Left ventricle myocardium inferior (tissue), 1 donor: ENCODE measurements at places on chromosomes 1 and 21. TPM values are rescaled to one million over a fixed set of nuclear protein-coding genes. Genes with fewer than 3 reads are reported as not detected.

DNA sequence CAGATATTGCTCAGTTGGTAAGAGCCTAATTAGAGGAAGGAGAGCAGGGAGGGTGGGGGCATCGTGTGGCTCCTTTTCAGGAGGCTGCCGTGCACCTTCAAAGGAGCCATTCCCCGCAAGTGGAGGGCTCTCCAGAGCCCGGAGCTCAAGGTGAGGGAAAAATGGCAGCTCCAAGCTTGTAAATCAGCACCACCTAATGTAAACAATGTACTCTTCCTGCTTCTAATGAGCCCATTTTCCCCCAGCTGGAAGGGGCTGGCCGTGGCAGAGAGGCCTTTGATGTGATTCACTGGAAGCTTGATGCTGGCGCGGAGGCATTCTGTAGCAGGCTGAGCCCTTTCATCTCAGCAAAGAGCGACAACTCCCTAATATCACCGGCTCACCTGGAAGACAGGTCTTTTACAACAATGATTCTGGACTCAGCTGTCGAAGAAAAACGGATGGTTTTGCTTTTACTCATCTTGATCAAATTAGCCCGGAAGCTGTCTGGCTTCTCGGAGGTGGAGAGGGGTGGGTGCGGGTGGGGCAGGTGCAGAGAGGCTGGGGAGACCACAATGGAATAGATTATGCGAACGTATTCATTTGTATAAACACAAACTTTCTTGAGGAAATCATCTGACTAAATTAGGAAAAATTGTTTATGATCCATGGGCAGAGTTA is 112.5 kb downstream of the RRAGC start:
- no peak for DNase-seq
- H3K4me1 ChIP-seq = peaks cover 6% of the 10 kb centered on the region
- H3K36me3 ChIP-seq = no peaks in the 10 kb centered on the region
- H3K27me3 ChIP-seq = peaks cover 36% of the 10 kb centered on the region

DNA sequence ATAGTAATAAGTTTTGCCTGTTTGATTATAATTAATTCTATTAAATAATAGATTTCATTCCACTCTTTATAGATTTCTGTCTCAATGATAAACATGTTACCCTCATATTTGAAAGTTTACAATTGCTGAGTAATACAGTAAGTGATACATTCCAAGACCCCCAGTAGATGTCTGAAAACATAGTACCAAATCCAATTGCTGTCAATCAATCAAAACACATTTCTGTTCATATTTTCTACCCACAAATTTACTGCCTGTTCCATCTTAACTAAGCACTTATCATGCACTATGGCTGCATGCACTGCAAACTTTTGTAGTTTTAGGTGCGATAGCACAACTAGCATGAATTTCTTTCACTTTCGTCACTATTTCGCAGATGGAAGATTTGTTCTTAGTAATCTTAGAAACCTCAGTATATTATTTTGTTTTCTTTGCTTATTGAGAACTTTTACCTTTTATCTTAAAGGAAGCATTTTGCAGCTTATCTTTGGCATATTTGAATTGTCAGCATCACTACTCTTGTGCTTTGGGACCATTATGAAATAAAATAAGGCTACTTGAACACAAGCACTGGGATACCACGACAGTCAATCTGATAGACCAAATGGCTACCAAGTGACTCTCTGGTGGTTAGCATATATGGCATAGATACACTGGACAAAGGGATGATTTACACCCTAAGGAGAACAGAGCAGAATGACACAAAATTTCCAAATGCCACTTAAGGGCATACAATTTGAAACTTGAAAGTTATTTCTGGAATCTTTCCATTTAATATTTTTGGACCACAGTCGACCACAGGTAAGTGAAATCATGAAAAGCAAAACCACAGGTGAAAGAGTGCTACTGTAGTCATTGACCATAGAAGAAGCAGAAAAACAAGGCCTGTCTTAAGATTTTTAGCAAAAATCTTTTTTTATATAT is 67.6 kb downstream of the RGS13 start:
- H3K36me3 ChIP-seq = no peaks in the 10 kb centered on the region
- DNase-seq = no peak
- no peaks in the 10 kb centered on the region for H3K27me3 ChIP-seq
- H3K27ac ChIP-seq = no peak overlapping the region
- H3K4me3 ChIP-seq = no peak overlapping the region

DNA sequence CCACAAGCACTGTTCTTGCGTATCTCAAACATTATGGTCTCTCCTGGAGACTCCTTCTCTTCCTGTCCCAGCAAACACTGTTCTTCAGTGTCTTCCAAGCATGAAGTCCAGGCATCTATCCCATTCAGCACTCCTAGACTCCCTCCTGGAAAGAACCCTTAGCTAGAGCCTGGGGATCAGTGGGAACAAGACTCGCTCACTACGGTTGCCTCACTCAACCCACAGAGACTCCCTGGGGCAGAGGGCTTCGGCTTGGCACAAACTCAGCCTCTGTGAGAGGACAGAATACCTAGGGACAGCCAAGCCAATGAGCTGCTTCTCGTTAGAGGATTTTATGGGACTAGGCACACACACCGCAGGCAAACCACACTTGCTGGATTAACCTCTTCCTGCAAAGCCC is 86.5 kb upstream of the IPO9 start:
- no peak for DNase-seq
- H3K36me3 ChIP-seq = peaks cover 14% of the 10 kb centered on the region
- no peaks in the 10 kb centered on the region for H3K27me3 ChIP-seq
- peak overlapping the region; percentile 84 for H3K4me3 ChIP-seq

GRCh38 chr1:91133248-91133647 is 111.4 kb upstream of the ZNF644 start:
- H3K27ac ChIP-seq = no peak overlapping the region
- no peak overlapping the region for H3K4me3 ChIP-seq
- no peaks in the 10 kb centered on the region for H3K36me3 ChIP-seq
- DNase-seq = no peak

DNA sequence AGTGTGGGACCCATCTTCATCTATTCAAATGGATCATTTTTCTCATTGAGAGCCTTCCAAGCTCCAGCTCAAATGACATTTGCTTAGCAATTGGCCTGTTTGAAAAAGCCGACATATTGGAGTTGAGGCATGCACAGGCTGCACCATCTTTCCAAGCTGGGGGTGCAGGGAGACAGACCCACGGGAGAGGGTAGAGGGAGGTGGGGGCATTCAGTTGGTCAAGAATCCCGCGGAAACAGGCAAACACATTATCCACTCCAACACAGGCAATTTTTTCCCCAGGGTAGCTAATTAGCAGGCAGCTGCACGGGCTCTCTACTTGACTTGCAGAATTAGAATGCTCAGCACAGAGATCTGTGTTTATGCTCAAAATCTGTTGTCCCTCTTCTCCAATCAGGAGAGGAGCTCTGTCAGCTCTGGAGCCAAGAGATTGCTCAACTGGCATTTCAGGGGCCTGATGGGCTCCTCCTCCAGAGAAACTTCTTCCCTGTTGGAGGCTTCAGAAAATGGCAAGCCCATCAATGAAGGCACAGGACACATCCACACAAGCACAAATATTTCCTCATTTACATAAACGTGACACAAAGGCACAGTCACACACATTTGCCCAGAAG is 267.8 kb downstream of the FOXD2 start:
- DNase-seq = no peak
- no peaks in the 10 kb centered on the region for H3K36me3 ChIP-seq
- no peak overlapping the region for H3K4me3 ChIP-seq
- no peak overlapping the region for H3K27ac ChIP-seq
- H3K27me3 ChIP-seq = peaks cover 70% of the 10 kb centered on the region
- peaks cover 28% of the 10 kb centered on the region for H3K4me1 ChIP-seq

DNA sequence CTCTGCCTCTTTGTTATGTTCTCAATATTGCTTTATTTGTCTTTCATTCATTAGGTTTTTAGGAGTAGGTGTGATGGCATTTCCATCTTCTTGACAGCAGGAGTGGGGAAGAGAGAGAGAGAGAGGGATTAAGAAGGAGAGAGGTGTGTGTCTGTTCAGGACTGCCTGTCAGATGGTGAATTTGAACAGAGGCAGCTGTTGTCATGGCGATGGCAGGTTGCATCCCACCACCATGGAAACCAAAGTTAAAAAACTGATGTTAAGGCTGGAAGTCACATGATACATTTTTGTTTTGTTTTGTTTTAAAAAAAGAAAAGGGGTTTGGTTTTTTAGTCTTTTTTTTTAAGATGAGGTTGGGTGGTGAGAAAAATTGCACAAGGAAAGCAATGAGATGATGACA is 18.3 kb downstream of the CACNA1E start:
- no peak overlapping the region for H3K27ac ChIP-seq
- H3K4me1 ChIP-seq = no peaks in the 10 kb centered on the region
- DNase-seq = no peak
- no peaks in the 10 kb centered on the region for H3K36me3 ChIP-seq
- no peak overlapping the region for H3K4me3 ChIP-seq
- H3K27me3 ChIP-seq = peaks cover 90% of the 10 kb centered on the region

DNA sequence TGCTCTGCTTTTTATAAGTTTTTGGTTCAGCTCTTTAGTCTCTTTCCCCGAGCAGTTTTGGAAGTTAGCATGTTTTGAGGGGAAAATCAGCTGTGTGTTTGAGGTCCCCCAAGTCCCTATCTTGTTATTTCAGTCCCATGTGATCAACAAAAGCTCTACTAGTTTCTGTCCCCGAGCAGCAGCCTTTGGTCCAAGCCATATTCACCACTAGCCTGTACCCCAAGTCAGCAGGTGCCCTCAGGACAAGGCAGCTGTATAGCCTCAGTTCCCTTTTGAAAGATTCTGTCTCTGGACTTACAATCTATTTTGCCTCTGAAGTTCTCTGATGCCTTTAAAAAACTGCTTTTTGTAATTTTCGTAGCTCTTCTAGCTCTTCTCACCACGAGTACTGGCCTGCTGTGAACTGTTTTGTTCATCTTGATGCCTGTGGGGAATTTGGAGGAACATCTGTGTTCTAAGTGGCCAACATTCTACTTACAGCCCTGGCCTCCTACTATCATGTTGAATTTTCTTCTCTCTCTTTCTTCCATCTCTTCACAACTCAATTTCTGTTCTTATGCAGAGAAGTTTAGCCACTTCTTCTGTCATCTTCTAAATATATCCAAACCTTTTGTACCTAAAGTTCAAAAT is 16.7 kb downstream of the UAP1 start:
- H3K36me3 ChIP-seq = peaks cover 55% of the 10 kb centered on the region
- H3K4me1 ChIP-seq = peaks cover 26% of the 10 kb centered on the region
- no peak overlapping the region for H3K4me3 ChIP-seq
- H3K27me3 ChIP-seq = no peaks in the 10 kb centered on the region
- peak overlapping the region; percentile 63 for H3K27ac ChIP-seq

- peak; percentile 83 for DNase-seq
- H3K27ac ChIP-seq = peak overlapping the region; percentile 65
- no peak overlapping the region for H3K4me3 ChIP-seq
- no peaks in the 10 kb centered on the region for H3K36me3 ChIP-seq
These were observed 45.2 kb upstream of the RXRG start for GRCh38 chr1:165490175-165490574.

GRCh38 chr1:156491151-156491949 is 9.2 kb downstream of the MEF2D start:
- H3K27ac ChIP-seq = peak overlapping the region; percentile 100
- H3K4me1 ChIP-seq = peaks cover 100% of the 10 kb centered on the region
- H3K4me3 ChIP-seq = peak overlapping the region; percentile 98

DNA sequence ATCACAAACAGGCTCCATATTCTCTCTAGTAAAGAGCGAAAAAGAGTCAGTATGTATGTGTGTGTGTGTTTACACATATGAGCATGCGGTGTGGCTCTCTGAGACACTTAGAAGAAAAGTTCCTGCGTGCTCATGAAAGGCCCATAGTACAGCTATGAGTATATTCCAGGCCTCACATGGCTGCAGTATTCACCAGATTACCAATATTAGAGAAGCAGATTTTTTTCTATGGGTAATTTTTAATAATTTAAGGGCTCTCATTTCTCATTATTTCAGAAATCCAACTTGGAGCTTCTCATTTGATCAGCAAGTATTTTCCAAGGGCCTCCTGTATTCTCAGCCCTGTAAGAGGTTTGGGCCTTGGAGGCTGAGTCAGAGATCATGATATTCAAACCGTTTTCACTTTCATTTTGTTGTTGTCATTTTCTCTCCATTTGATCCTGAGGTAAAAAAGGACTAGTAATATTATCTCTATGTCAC is 232.9 kb upstream of the SGIP1 start:
- H3K4me3 ChIP-seq = peak overlapping the region; percentile 44
- H3K27me3 ChIP-seq = no peaks in the 10 kb centered on the region
- peak overlapping the region; percentile 59 for H3K27ac ChIP-seq
- DNase-seq = no peak

DNA sequence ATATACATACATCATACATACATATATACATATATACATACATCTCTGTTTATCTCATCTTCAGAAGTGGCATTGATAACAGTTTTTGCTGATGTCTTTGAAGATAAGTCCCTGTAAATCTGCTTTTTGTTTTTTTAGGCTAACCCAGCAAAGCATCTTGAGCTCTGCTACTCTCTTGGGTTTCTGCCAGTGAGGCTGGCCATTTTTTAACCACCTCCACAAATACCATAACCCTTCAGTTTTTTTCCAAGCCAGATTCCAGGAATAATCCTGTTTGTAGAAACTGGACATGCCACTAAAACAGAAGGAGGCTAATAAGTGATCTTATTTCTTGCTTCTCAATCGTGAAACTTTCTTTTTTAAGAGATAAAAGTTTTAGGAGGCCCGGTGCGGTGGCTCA is 21.6 kb downstream of the SDHC start:
- no peaks in the 10 kb centered on the region for H3K4me1 ChIP-seq
- no peaks in the 10 kb centered on the region for H3K27me3 ChIP-seq
- no peak for DNase-seq
- H3K4me3 ChIP-seq = no peak overlapping the region
- H3K36me3 ChIP-seq = peaks cover 79% of the 10 kb centered on the region
- H3K27ac ChIP-seq = no peak overlapping the region

GRCh38 chr1:6012529-6013318 is 20.5 kb upstream of the NPHP4 start:
- no peak overlapping the region for H3K4me3 ChIP-seq
- peak; percentile 35 for DNase-seq
- H3K27ac ChIP-seq = peak overlapping the region; percentile 93
- no peaks in the 10 kb centered on the region for H3K27me3 ChIP-seq
- H3K4me1 ChIP-seq = peaks cover 39% of the 10 kb centered on the region

GRCh38 chr1:245094954-245095353 is 59.8 kb upstream of the KIF26B start:
- no peak overlapping the region for H3K4me3 ChIP-seq
- H3K27me3 ChIP-seq = no peaks in the 10 kb centered on the region
- H3K4me1 ChIP-seq = no peaks in the 10 kb centered on the region
- no peak overlapping the region for H3K27ac ChIP-seq
- DNase-seq = no peak

- H3K27me3 ChIP-seq = no peaks in the 10 kb centered on the region
- no peaks in the 10 kb centered on the region for H3K36me3 ChIP-seq
- no peak for DNase-seq
- H3K4me1 ChIP-seq = no peaks in the 10 kb centered on the region
- H3K4me3 ChIP-seq = no peak overlapping the region
These were observed 541.1 kb upstream of the CAMK1G start for GRCh38 chr1:209042413-209042812.

GRCh38 chr1:41712695-41713094 is 206.0 kb downstream of the HIVEP3 start:
- no peak overlapping the region for H3K4me3 ChIP-seq
- H3K27ac ChIP-seq = peak overlapping the region; percentile 16
- DNase-seq = peak; percentile 36
- peaks cover 34% of the 10 kb centered on the region for H3K4me1 ChIP-seq

RIIAD1 gene
- total RNA-seq = 5.6 TPM

RBM34 gene
- total RNA-seq = 55.6 TPM

NLRP3 gene
- 0.66 TPM for total RNA-seq

RHBDL2 gene
- not detected for total RNA-seq

MYOC gene
- 1.0 TPM for total RNA-seq

FAM72C gene
- not detected for total RNA-seq

WDR64 gene
- not detected for total RNA-seq

CFHR3 gene
- not detected for total RNA-seq

MTARC2 gene
- total RNA-seq = 22.6 TPM

CD46 gene
- total RNA-seq = 105 TPM

ACTL8 gene
- total RNA-seq = not detected

MYOG gene
- not detected for total RNA-seq
